ENCODE measurements at places on chromosomes 2 and 18.

DNA sequence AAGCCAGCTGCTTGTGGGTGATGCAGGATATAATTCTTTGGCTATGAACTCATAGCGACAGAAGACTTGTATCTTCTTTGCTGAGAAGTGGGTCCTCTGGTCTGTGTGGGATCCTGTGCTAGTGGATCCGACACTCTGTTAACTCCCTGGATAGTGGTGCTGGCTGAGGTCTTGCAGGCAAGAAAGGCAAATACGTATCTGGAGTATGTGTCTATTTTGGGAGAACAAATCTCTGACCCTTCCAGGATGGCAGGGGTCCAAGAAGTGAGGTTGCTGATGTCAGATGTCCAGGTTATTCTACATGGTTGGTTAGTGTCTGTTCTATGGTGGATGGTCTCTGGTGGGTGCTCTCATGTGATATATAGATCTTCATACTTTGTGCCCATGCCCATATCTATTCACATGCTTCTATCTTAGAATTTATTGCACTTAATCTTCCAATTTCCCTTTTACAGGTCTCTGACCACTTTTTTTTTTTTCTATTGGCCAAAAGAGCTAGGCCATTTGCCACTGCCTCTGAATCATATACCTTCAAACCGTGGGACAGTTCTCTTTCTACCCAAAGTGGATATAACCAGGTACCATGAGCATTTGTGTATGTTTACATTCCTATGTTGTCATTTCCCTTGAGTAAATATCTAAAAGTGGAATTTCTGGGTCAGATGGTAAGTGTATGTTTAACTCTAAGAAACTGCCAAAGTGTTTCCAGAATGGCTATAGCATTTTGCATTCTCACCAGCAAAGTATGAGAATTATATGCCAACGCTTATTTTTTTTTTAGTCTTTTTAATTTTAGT lies 45.1 kb upstream of the RBMS1 start:
- no peak for DNase-seq

DNA sequence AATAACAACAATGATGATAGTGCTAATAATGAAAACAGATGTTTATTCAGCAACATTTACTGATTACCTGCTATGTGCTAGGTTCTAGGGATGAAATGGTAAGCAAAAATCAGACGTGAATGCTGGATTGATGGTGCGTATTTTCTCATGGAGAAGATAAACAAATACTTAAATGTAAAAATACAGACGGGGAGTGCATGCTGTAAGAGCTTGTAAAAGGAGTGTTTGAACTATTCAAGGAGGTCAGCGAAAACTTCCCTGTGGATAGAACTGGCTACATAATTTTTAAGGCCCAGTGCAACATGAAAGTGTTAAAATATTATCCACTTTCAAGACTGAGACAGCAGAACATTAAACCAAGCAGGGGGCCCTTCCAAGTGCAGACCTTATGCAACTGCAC lies 22.1 kb downstream of the MTX2 start:
- no peak for DNase-seq

DNA sequence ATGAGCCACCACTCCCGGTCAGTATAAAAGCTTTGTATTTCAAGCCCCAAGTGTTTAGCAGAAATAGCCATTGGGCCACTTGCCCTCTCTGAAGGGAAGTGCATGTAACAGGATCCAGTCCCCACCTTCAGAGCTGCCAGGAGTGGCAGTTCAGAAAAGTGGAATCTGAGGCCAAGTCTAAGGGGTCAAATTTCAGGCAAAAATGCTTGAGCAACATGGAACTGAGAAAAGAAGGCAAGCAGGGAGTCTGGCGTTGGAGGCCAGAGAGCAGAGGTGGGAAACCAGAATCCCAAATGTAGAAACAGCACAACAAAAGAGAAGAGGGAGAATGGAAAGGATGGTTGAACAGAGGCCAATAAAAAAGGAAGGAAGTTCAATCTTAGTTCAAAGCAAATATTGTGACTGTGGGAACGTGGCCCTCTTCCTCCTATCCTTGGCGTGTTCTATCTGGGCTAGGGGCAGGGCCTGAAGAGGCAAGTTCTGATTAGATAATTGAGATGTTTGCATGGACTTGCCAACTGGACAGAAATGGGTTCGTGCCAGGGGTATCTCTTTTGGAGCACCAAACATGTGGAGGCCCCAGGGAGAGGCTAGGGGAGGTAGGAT lies 102.2 kb downstream of the AP1S3 start:
- no peak for DNase-seq

- DNase-seq = no peak
Observed at GRCh38 chr2:31248139-31248538, 14.2 kb downstream of the EHD3 start.

DNA sequence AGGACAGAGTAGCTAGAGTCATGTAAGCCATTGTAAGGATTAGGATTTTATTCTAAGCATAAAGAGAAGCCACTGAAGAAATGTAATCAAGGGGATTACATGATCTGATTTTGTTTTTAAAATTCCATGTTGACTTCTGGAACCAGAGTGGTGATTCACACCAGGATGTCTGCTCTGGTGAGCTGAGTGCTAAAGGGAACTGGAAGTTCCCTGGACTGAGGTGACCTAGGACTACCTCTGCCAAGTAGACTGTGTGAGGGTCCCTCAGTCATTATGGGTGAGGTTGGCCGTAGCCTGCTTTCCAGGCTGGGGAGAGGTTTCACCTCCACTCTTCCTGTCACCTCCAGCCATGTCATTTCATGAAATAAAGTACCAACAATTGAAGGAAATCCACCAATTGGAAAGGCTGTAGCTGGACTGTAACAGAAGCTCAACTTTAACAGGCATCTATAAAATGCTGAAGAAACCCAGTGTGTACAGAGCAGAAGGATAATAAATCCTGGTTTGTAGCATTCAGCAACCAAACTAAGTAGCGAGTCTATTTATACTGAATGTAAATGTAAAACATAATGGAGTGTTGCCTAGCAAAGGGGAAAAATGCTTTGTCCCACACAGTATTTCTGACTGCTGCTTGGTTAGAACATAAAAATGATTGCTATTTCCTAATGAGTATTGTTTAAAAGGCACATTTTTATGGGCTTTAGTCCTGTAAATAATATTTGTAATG lies 507.4 kb upstream of the PKDCC start:
- no peak for DNase-seq

DNA sequence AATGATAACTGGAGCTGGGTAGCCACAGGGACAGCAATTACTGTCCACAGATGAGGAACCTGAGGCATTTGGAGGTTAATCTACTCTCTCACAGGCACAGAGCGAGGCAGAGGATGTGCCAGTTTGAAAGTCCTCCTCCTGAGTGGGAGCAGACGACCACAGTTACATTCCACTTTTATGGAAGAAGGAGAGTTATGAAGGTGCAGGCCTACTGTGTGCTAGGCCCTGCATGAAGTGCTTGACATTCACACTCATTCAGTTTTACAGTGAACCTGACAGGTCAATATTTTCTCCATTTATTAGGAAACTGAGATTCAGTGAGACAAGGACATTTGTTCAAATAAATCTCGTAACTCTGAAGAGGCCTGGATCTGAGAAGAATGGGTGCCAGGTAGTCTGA lies 142.0 kb downstream of the TDRD15 start:
- DNase-seq = no peak

GRCh38 chr2:113081488-113082210 lies 13.9 kb downstream of the IL1F10 start:
- no peak for DNase-seq

DNA sequence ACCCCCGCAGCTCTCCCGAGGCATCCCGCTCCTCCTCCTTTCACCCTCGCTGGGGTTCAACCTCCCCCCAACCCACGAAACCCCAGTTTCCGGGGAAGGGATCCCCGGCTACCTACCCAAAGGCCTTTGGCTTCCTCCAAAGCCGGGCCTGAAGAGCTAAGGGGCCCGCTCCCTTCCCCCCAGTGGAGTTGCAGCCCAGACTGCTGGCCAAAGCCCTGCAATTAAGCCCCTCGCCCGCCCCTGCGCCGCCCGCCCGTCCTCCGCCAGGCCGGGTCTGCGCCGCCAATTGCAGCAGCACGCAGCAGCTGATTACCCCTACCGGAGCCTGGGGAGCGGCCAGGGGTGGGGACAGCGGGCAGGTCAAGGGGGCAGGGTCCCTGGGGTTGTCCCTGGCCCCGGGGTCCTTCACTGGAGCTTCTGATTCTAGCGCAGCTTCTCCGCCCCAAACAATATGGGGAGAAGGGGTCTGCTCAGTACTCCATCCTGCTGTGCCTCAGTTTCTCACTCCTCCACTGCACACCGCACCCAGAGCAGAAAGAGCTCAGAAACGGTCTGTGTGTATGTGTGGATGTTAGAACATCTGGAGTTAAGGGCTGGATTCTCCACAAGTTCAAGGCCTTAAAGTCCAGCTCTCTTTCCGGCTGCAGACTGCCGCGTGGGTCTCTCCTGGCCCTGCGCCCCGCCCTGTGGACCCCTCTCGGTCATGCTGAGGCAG lies 16.9 kb downstream of the WNT10A start:
- DNase-seq = no peak

All from activated CD4-positive, alpha-beta T cell treated with anti-CD3 and anti-CD28 coated beads, Interleukin-2, amount 50 U/mL, for 1 hour (primary cell).